Small intestine (tissue), 16 donors: ENCODE measurements at places on chromosomes 13 and 19.

DNA sequence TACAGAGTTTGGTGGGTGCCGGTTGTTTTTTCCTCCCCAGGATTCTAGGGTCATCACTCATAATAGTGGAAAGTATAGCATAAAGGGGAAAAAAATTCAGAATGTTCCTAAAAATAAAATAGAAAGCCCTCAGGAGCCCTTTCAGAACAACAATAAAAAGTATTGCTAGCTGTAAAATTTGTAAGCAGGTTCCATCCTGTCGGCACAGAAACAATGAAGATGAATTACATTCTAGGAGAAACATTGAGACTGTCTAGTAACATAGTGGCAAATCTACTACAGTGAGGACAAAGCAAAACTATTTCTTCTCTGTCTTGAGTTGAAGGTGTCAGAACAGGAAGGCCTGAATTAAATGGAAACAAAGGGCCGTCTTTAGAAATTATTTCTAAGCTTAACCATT is 870.7 kb downstream of the PCDH9 start:
- DNase-seq: no peak

GRCh38 chr19:53813996-53814395 is 10.1 kb downstream of the NLRP12 start:
- no peak for DNase-seq

DNA sequence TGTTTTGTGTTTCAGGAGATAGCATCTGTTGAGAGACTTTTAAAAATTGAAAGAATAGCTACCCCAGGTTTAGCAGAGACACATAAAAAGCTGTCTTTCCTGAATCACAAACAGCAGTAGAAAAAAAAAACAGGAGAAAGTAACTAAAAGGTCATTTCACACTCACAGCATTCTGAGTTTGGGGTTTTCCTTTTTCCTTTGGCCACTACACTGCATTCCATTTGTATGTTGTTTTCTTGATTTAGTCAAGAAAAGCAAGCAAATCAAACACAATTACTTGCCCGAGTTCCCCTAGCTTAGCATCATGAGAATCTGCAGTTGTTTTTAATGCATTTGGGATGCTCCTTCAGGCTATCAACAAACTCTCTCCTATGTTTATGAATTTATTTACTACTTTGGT is 161.0 kb downstream of the KCTD12 start:
- DNase-seq: no peak

DNA sequence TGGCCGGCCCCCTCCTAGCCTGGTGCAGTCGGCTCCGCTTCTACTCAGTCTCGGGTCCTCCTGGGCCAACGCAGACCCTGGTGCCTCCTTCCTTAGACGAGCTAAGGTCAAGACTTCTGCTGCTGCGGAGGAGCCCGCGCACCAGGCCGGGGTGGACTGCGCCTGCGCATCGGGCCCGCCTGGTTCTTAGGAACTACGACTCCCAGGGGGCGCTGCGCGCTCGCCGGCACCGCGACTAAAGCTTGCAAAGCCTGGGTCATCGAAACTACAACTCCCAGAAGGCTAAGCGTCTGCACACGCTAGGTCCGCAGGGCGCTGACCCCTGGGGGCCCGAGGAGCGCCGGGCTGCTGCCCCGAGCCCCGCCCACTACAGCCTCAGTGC is at the start of gene ZNF835:
ZNF835 (minus strand) TSS at position 145 of the 382 bp plus-strand sequence. CDS start 6,559 bp downstream, outside the sequence.
- peak; percentile 24 for DNase-seq

GRCh38 chr13:21043898-21044297 is 17.5 kb downstream of the LATS2 start:
- DNase-seq: no peak

DNA sequence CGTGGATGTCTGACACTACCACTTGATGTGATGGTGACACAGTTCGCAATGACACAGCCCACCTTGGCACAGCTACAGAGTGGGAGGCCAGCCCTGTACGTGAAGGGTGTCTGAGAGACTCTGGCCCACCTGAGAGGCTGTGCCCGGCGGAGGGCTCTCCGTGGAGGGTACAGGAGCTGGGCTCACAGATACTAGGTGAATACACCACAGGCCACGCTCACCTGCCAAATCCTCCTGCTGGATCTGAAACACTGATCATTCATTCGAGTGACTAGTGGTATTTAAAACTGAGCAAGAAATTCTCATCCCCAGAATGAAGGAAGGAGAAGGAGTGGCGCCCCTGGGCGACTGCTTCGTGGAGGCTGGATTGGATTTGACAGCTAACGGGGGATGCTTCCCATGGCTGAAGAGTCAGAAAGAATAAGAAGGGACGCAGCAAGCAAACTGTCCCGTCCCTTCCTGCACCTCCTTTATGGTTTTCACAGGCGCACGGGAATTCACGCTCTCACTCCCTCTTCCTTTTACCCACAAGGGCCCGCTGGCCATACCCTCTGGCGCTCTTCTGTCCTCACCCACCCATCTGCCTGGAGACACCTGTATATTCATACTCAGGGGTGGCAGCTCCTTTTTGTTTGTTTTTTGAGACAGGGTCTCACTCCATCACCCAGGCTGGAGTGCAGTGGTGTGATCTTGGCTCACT is 25.0 kb downstream of the CEBPG start:
- DNase-seq: no peak

- no peak for DNase-seq
These were observed 26.6 kb upstream of the DACT3 start for GRCh38 chr19:46687438-46688145.

GRCh38 chr13:34164582-34164981 is 346.6 kb downstream of the RFC3 start:
- no peak for DNase-seq

DNA sequence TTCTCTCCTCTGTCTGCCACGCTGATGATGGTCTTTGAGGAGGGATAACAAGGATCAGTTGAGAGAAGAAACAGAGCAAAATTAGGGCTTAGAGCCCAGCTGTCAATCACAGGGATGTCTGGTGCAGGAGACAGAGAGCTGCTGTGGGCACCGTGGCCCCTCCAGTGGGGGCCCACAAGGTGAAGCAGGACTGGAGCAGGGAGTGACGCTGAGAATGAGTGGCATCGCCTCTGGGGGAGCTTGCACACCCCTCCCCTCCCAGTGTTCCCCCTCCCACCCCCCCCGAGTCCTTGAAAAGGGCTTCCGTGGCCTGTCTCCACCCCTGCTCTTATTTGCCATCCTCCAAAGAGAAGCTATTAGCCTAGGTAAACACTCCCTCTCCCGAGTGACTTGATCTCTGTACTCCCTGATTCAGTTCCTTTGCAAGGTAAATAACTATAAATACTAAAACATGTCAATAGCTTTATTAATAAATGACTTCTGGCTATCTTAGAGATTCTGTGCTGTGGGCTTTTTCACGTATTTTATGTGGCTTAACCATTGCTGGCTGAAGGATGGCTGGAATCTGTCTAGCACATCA is 440.0 kb downstream of the ZNF536 start:
- no peak for DNase-seq

DNA sequence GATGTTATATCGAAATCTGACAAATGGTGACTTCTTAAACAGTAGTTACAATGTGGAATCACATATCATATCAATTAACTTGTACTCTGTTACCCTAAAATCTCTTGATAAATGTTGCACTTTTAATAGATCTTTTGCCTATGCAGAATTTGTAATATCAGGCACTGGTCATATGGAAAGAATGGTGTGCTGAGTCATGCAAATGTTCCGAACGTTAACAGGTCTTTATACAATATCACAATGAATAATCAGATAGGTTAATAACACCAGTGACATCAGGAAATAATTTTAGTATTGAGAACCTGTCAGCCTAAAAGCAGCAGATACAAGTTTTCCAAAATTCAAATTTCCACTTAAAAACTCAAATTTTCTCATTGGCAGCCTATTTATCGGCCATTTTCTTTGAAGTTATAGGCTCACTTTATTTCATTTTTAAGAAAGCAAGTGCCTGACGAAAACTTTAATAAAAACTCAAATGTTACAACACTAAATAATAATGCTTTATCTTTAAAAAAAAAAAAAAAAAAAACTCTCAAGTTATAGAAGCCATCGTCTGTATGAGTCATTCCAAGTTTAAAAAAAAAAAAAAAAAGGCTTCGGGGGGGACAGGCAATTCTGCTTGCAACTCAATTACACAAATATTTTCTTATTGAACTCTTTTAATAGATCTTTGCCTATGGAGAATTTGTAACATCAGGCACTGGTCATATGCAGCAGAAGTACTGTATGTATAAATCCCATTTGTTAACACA is 180.9 kb downstream of the DIAPH3 start:
- no peak for DNase-seq

DNA sequence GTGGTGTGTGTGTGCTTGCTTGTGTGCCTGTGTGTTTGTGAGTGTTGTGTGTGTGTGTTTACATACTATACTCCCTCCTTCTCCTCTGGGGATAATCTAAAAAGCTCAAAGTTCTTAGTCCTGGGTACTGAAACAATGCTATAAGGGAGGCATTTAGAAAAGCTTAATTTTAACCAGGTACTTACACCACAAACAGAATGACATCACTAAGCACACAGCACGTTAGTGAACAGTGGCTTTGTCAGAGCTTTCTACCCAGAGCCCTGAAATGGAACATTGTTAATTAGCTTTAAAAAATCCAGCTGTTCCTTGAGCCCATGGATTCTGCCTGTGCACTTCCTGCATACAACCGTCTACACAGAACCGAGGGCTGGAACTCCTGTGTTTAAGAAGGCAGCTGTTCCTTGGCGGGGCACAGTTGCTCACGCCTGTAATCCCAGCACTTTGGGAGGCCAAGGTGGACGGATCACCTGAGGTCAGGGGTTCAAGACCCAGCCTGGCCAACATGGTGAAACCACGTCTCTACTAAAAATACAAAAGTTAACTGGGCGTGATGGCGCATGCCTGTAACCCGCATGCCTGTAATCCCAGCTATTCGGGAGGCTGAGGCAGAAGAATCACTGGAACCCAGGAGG is 69.6 kb upstream of the RNF113B start:
- peak; percentile 18 for DNase-seq

DNA sequence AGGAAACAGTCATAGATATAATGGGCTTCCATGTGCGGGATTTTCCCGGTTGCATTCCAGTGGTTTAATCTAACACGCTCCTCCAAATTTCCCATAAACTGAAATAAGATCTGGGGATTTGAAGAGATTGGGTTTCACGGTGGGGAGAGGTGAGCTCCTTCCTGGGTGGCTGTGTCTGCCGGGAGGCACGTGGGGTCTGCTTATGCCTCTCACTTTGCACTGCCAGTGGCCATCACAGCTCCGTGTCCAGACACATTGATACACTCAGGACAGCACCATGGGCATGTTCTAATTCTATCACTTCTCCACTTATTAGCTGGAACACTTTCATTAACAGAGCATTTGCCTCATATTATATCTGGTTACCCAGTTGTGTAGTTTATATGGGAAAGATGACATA is 73.4 kb downstream of the SOX1 start:
- no peak for DNase-seq

DNA sequence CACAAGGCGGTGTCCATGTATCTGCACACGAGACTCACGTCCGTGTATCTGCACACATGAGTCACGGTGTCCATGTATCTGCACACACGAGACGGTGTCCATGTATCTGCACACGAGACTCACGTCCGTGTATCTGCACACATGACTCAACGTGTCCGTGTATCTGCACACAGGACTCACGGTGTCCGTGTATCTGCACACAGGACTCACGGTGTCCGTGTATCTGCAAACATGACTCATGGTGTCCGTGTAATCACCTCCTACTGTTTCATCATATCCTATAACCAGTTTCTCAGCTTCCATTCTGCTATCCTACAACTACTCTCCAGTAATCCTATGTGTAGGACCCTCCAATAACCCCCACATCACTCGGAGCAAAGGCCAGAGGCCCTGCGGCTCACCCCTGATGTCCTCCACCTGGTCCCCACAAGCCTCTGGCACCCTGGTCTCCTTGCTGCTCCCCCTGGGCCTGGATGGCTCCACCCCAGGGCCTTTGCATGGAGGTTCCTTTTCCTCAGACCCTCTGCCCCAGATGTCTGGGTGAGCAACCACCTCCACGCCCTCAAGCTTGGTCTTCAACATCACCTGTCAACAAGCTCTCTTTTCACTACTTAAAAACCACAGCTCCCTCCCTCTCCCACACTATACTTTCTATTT is 2.5 kb upstream of the TMEM255B start:
- no peak for DNase-seq

DNA sequence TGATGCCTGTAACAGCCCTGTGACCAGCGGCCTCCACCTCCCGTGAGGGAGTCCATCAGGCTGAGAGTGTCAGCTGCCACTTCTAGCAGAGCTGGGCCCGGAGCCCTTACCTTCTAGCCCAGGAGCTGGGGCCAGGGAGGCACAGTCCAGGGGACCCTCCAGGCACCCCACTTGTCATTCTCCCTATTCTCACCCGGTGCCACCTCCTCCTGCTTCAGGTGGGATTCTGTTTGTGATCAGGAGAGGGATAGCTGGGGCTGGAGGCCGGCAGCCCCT is 4.1 kb downstream of the RASA3 start:
- DNase-seq: no peak

DNA sequence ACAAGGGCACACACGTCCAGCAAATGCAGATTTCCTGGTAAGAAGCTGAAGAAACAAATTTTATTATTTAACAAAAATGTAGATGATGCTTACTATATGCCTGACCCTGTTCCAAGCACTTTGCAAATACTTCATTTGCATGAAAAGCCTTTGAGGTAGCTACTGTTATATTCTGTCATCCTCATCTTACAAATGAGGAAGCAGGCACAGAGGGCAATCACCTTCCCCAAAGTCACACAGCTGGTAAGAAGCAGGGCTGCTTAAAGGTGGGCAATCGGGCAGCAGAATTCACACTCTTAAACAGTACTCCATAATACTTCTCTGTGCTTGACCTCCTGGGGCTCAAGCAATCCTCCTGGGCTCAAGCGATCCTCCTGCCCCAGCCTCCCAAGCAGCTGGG is 18.3 kb upstream of the PNMA8C start:
- no peak for DNase-seq

DNA sequence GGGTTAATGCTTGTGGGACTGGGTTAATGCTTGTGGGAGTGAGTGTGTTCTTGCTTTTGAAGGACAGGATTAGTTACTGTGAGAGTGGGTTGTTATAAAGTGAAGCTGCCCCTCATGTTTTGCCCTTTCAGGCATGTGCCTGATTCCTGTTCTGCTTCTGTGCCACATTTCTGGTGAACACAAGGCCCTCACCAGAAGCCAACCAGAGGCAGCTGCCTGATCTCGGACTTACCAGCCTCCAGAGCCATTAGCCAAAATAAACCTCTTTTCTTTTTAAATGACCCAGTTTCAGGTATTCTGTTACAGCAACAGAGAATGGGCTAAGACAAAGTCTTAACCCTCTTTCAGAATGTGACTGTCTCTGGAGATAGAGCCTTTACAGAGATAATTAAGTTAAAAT is 113.3 kb upstream of the TMTC4 start:
- no peak for DNase-seq

- DNase-seq: no peak
These were observed 19.9 kb downstream of the TPT1 start for GRCh38 chr13:45320876-45321629.

DNA sequence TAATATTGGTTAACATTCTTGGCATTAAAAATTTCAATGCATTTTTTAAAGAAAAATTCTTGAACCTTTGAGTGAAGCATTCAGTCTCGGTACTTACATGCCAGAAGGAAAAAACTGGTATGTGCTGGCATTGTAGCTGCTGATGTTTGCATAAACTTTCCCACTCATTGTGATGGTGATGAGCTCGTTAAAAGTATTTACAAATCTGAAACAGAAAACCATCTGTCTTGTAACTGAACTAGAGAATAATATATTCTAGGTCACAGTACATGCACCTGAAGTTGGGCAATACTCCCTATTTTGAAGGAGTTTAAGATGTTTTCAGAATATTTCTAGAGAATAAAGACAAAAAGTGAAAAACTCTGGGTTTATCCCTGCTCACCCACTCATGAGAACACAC is 64.1 kb downstream of the SLC15A1 start:
- DNase-seq: no peak
